ENCODE measurements at places on chromosomes 16 and 17.

- DNase-seq, result no peak
These were observed 438 bp downstream of the RTN4RL1 start for GRCh38 chr17:2024572-2025219.

GRCh38 chr17:64332502-64332901, 58.2 kb downstream of the PECAM1 start:
- no peak for DNase-seq

DNA sequence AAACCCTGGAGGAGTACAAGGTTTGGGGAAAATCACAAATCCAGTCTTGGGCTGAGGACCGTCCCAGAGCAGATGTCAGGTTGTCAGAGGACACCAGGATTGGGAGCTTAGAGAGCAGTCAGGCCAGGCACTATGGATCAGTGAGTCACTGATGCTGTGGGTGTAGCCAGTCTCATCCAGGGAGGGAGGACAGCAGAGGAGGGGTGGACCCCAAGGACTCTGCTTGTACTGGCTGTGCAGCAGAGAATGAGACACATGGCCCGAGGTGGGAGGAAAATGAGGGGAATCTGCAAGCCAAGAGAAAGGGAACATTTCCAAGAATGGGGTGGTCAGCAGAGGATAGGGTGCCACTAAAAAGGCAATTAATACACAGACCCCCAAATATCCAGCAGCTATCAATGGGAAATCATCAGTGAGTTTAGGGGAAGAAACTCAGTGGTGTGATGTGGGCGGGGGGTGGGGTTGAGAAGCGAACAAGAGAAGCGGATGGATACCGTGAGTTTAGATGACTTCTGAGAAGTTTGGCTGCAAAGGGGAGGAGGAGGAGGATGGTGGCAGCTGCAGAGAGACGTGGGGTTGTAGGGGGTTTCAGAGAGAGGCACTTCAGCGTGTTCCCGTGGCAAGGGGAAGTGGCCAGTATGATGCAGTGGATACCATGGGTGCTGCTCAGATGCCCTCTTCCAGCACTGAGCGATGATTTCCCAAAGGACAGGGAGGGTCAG, 43.9 kb downstream of the ARHGAP27 start:
- no peak for DNase-seq

DNA sequence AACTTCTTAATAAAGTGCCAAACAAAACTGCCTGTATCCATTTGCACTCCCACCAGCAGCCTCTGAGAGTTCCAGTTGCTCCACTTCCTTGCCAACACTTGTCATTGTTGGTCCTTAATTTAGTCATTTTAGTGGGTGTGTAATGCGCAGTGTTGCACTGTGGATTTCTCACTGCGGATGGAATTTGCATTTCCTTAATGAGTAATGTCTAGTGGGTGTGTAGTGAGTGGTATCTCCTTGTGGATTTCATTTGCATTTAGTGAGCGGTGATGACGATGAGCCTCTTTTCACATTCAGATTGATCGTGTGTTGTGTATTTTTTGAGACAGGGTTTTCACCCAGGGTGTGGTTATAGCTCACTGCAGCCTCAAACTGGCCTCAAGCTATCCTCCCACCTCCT, 4.1 kb upstream of the MSLN start:
- no peak for DNase-seq

DNA sequence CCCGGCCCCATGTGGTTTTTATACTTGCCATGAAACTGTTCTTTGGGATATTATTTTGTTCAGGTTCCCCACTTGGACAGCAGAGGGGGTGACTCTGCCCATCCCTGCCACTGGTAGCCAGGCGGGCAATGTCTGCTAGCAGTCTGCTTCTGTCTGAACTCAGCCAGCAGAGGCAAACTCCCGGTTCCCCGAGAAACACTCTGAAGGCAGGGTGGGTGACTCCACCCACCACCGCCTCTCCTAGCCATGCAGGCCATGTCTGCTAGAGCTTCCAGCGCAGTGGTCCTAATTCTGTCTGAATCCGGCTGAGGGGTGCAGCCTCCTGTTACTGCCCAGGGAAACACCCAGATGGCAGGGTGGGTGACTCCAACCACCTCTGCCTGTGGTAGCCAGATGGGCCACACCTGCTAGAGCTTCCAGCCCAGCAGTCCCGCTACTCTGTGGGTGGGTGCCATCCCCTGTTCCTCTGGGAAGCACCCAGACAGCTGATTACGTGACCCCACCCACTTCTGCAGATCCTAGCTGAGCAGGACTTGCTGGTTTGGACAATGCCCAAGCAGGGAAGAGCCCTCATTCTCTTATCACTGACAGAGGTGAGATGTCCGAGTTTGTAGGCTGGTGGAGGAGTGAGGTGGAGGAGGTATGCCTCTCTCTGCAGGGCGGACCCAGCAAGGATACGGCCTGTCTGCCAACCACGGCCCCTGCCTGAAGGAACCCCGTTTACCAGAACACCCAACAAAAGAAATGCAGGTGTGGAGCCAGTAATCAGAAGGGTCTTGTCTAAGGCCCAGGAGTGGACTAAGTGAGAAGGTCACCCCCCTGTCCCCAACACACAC, 22.4 kb downstream of the NLRP1 start:
- no peak for DNase-seq
